Breast epithelium (tissue), 4 donors: ENCODE measurements at places on chromosomes 12 and 14. TPM values are rescaled to one million over a fixed set of nuclear protein-coding genes. Genes with fewer than 3 reads are reported as not detected.

Gene GYS2
- 11.4 TPM for total RNA-seq

- DNase-seq = no peak
Observed at GRCh38 chr12:93223440-93224426, 154.0 kb upstream of the NUDT4 start.

GRCh38 chr14:31326111-31326510, 94.2 kb downstream of the HEATR5A start:
- DNase-seq = no peak

DNA sequence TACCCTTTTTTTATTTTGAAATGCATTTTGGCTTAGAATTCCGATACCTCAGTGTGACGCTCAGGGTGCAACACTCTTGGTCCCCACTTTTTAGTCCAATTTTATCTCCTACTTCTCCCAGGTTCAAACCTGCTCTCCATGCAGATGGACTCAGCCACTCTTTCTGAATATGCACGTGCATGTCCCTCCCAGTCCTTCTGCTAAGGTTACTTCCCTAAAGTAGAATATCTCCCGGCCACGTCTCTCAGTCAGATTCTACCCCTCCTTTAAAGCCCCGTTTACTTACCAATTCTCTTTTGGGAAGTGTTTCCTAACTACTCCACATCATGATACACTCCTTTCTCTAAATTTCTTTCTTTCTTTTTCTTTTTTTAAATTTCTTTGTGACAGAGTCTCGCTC, 15.5 kb upstream of the PARP11 start:
- no peak for DNase-seq

DNA sequence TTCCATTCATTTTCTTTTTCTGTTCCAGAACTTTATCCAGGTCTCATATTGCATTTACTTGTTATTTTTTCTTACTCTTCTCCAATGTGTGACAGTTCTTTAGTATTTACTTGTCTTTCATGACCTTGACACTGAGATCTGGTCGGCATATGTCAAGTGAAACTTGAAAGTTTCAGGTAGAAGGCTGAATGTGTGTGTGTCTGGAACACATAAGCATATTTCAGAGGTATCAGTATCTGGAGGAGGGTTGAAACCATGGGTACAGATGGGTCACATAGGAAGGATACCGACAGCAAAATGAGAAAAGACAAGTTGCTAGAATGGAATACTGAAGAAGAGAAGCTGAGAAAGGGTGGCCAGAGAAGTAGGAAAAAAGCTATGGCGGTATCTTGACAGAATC, 22.5 kb upstream of the PTGDR start:
- DNase-seq = no peak

Gene KNTC1
- total RNA-seq = 18.0 TPM

DNA sequence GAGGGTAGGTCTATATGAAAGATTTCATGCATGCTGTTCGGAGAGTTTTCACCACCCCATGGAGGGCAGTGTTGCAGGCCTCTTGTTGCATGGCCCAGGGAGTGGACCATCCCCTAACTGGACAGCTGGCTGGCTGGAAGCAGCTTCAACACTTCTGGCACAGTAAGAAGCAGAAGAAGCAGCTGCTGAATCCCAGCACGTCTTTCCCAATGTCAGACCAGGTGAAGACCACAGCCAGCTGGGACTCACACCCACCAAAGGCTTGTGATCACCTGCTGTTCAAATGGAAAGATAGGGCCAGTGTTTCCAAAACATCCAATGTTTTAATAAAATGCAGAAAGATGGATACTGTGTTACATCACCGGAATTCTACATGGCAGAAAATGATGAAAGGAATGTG, 1423.6 kb downstream of the AACS start:
- DNase-seq = no peak

- no peak for DNase-seq
Observed at GRCh38 chr12:28817524-28817923, 331.6 kb upstream of the FAR2 start.

Gene AVPR1A
- total RNA-seq = 50.4 TPM

Gene CCDC177
- total RNA-seq = not detected

GRCh38 chr12:30010071-30011052, 226.6 kb upstream of the TMTC1 start:
- no peak for DNase-seq
